CD14-positive monocyte (primary cell): ENCODE measurements at places on chromosomes 5 and 9. TPM values are rescaled to one million over a fixed set of nuclear protein-coding genes. Genes with fewer than 3 reads are reported as not detected.

The ABO gene
- polyA plus RNA-seq = not detected

The INSL4 gene
- not detected for polyA plus RNA-seq

The TRIM14 gene
- 30.6 and 32.2 TPM in 2 replicates for polyA plus RNA-seq

DNA sequence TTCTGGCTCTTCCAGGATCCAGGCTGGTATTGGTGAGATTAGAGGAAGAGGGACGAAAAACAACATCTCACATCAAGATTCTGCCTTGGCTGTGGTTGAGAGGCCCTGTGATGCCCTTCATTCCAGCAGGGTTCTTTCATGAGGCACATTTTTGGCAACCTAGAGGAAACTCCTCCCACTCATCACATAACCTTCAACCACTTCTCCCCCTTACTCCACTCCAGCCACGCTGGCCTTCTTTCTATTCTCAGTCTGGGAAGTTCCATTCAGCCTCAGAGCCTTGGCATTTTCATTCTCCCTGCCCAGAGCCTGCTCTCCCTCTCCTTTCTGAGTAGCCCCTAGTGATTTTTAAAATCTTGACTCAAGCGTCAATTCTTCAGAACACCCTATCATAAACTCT is 337.5 kb downstream of the ZSWIM6 start:
- peaks cover 15% of the 10 kb centered on the region for H3K4me1 ChIP-seq
- no peak overlapping the region for H3K4me3 ChIP-seq
- no peak overlapping the region for H3K27ac ChIP-seq
- H3K36me3 ChIP-seq = no peaks in the 10 kb centered on the region

DNA sequence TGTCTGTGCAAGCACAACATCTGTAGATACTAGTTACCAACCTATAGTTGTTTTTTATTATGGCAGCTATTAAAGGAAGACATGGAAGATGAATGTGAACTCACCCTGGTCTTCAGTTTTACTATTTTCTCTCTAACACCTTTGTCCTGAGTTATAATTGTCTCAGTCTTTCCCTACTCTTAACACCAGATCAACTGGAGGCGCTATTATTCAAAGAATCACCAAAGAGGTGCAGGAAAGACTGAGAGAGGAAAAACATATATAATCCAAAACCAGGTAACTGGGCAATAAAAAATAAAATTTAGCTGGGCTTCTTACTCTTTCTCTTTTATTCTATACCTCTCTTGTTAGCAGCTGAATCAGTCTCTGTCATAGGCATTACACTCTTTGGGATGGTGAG is 134.2 kb upstream of the C6 start:
- no peak overlapping the region for H3K27ac ChIP-seq
- H3K4me3 ChIP-seq = no peak overlapping the region
- no peaks in the 10 kb centered on the region for H3K27me3 ChIP-seq
- no peaks in the 10 kb centered on the region for H3K4me1 ChIP-seq
- no peaks in the 10 kb centered on the region for H3K36me3 ChIP-seq
- DNase-seq = no peak

GRCh38 chr5:154234551-154234950 is 44.0 kb downstream of the GALNT10 start:
- no peak overlapping the region for H3K4me3 ChIP-seq
- H3K27ac ChIP-seq = no peak overlapping the region
- H3K4me1 ChIP-seq = peaks cover 2% of the 10 kb centered on the region
- DNase-seq = no peak

DNA sequence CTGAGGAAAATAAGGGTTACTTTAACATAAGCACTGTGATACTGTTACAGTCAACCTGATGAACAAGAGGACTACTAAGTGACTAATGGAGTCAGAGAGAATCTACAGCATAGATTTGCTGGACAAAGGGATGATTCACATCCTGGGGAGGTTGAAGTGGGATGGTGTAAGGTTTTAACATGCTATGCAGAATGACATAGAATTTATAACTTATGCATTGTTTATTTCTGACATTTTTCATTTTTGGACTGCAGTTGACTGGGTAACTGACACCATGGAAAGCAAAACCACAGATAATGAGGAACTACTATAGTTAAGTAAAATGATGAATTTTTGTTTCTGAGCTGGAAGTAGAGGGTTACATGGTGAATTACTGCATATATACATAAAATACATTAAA is 389.2 kb downstream of the MAT2B start:
- no peak overlapping the region for H3K4me3 ChIP-seq
- DNase-seq = peak; percentile 65
- no peaks in the 10 kb centered on the region for H3K27me3 ChIP-seq

- H3K4me1 ChIP-seq = no peaks in the 10 kb centered on the region
- H3K4me3 ChIP-seq = no peak overlapping the region
- no peak for DNase-seq
- no peak overlapping the region for H3K27ac ChIP-seq
- no peaks in the 10 kb centered on the region for H3K36me3 ChIP-seq
- no peaks in the 10 kb centered on the region for H3K27me3 ChIP-seq
These were observed 74.1 kb downstream of the TEK start for GRCh38 chr9:27183131-27183530.

DNA sequence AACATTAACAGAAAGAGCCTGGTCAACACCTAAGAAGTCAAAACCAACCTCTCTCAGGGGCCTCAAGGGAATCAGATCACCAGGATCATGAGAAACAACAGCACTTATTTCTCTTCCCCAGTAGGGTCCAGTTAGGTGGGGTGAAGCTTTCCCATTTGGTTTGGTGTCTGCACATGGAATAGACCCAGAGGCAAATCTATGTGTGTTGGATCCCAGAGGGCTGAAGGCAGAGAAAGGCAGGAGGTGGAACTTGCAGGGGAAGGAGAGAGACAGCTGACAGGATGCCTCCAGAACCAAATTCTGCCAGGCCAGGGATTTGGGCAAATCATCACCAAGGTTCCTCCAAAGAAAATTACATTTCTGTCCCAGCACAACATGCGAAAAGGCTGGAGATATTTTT is 104.8 kb upstream of the SPOCK1 start:
- H3K27ac ChIP-seq = no peak overlapping the region
- no peak for DNase-seq
- H3K4me1 ChIP-seq = no peaks in the 10 kb centered on the region
- H3K27me3 ChIP-seq = peaks cover 8% of the 10 kb centered on the region

GRCh38 chr5:166639151-166639550 is 1652.3 kb upstream of the WWC1 start:
- no peak overlapping the region for H3K4me3 ChIP-seq
- no peaks in the 10 kb centered on the region for H3K27me3 ChIP-seq
- H3K36me3 ChIP-seq = no peaks in the 10 kb centered on the region
- H3K27ac ChIP-seq = no peak overlapping the region

DNA sequence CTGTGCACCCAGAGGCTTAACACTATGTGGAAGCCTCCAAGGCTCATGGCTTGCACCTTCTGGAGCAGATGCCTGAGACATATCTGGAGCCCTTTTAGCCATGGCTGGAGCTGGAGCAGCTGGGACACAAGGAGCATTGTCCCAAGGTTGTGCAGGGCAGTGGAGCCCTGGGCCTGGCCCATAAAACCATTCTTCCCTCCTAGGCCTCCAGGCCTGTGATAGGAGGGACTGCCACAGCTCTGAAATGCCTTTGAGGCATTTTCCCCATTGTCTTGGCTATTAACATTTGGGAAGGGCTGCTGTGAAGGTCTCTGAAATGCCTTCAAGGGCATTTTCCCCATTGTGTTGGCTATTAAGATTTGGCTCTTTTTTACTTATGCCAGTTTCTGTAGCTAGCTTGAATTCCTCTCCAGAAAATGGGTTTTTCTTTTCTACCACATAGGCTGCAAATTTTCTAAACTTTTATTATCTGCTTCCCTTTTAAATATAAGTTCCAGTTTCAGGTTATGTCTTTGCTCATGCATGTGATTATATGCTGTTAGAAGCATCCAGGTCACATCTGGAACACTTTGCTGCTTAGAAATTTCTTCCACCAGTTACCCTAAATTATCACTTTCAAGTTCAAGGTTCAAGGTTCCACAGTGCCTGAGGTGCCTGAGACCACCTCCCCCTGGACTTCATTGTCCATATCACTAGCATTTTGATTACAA is 221.2 kb downstream of the ADAMTSL1 start:
- no peak for DNase-seq
- no peak overlapping the region for H3K4me3 ChIP-seq
- no peaks in the 10 kb centered on the region for H3K36me3 ChIP-seq
- no peak overlapping the region for H3K27ac ChIP-seq
- no peaks in the 10 kb centered on the region for H3K27me3 ChIP-seq

- DNase-seq = peak; percentile 56
- peak overlapping the region; percentile 59 for H3K27ac ChIP-seq
- peaks cover 2% of the 10 kb centered on the region for H3K27me3 ChIP-seq
- H3K36me3 ChIP-seq = no peaks in the 10 kb centered on the region
These were observed 80.2 kb downstream of the NTNG2 start for GRCh38 chr9:132241840-132242620.

DNA sequence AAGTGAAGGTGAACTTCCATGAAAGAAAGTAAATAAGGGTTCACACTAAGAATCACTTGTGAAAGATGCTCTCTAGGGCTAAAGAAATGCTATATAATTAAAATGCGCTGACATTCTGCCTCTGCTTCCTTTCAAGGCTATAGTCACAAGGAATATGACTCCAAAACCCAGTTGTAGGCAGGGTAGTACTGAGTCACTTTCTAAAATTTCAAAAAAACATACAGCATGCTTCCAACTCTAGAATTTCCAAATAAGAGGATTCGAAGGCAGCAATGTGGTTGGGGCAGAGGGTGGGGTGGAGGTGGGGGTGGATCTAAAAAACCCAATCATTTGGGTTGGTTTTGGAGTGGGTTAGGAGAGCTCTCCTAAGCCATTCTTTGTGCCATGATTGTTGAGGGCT is 84.6 kb downstream of the HMHB1 start:
- no peaks in the 10 kb centered on the region for H3K4me1 ChIP-seq
- H3K27ac ChIP-seq = no peak overlapping the region
- H3K36me3 ChIP-seq = no peaks in the 10 kb centered on the region
- H3K4me3 ChIP-seq = no peak overlapping the region
- no peaks in the 10 kb centered on the region for H3K27me3 ChIP-seq
- DNase-seq = no peak
